ENCODE measurements at places on chromosomes 1 and 21.

DNA sequence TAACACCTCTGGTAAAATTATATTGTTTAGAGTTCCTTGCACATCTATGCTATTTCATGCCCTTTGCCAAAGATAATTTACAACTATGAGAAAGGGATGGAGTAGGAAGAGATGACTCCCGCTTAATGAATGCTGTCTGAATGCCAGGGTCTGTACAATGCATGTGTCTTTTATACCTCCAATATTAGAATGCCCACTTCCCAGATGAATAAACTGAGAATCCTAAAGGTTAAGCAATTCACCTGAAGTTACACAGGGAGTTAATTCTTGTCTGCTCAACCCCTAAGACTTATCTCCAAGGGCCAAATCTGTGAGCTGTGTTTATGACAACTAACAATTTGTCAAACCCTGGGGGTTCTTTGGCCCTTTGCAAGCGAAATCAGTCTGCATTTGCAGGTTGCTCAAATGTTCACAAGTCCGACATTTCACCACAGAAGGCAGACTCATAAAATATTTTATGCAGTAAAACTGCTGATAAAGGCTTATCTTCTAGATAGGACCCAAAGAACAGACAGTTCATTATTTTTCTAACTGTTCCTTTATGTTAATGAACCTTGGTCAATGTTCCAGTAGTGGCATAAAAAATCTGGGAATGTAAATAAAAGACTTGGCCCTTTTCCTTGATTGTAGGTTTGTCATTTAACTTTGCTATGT lies 50.2 kb upstream of the ATP1A1 start:
- no peak for DNase-seq

DNA sequence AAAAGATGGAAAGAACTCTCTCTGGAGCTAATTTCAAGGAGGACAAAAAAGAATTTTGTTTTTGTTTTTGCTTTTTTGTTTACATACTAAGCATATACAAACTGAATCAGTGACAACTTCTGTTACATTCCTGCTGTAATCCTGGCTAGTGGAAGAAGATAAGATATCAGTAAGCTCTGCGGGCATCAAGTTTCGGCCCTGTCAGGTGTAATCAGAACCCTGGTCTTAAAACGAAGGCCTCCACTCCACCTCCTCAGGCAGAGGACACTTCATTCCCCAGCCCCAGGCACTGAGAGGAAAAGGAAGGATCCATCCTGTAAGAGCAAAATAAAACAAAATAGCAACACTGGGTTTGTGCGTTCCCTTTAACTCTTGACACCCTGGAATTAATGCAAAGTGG lies 88.9 kb upstream of the ARHGAP29 start:
- DNase-seq, result no peak

DNA sequence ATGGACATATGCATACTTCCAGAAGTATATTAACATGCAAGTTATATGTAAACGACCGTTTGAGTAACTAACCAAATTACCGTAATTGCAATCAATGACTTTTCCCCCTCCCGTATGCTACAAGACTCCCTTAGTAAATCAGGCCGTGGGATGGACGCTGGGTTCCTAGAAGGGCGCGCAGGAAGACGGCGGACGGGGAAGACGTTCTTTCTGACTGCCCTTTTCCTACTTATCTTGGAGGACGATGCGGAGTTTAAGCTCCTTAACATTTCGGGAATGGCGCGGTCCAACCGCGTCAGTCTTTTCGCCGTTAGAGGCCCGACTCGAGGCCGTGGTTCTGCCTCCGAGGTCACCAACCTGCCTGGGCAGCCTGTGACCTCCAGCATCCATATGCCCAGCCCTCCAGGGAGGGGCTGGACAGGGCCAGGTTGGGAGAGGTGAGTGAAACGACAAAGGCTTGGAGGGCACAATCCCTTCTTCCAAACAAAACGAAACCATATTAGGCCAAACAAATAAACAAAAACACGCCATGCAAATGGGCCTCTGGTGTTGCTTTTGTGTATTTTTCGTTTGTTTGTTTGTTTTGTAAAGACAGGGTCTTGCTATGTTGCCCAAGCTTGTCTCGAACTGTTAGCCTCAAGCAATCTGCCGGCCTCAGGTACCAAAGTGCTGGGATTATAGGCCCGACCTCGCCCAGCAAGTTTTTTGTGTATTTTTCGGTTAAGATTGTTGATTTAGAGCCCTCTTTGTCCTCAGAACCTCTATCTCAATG lies 873 bp upstream of the PI4KB start:
- DNase-seq, result no peak

GRCh38 chr1:218557731-218558130 lies 212.6 kb downstream of the TGFB2 start:
- no peak for DNase-seq

GRCh38 chr1:4601941-4602340 lies 52.5 kb upstream of the AJAP1 start:
- DNase-seq, result no peak

DNA sequence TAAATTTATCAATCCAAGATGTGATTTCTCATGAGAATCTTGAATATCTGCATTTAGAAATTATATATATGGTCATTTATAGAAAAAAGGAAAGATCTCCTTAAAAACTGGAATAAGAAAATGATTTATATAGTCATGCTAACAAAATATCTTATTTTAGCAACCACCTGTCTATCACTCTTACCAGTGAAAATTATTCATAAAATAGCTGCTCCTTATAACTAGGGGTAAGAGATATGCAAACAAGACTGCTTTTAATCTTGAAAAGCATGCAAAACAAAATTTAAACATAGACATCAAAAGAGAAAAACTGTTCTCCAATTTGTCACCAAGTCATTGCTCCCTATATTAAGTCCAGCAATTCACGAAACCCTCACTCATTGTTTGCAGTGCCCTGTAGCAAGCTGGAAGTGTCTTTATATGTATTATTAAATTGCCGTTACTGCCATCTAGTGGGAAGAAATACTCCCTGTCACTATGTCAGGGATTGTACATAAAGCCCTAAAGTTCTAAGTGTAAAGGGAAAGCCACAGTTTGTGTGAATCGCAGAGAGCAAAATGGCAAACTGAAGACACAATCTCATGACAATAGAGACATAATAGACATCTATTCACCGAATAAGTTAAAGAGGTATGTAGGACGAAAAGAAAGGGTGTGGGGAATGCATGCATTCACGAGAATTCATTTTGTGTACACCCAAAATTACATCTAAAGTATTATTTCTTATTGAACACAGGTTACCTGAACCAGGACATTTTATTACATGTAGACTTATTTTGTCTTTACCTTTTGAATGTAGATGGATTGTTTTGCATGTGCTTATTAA lies 600.5 kb downstream of the USP25 start:
- DNase-seq, result peak; percentile 71

DNA sequence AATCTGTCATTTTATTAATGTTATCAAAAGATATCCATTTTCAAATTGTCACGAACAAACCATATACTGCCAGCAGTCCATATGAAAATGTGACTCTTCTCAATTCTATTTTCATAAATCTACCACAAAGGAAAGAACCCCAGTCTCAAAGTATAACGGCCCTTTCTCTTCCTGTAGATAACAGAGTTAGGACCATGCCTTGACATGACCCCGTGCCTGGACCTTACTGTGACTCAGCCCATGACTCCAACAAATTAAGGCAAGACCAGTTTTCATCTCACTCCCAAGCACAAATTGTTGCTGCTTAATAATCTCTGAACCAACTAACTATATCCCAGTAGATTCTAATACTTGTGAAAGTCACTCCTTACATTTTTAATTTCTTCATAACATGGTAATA lies 124.4 kb upstream of the NFIA start:
- DNase-seq, result no peak
